ENCODE measurements at places on chromosomes 4 and X. TPM values are rescaled to one million over a fixed set of nuclear protein-coding genes. Genes with fewer than 3 reads are reported as not detected.

The LANCL3 gene
- not detected for total RNA-seq

The ADH1A gene
- total RNA-seq: not detected

The ZCCHC18 gene
- not detected for total RNA-seq

The CHIC1 gene
- 5.6 TPM for total RNA-seq

The TMEM150C gene
- 1.4 TPM for total RNA-seq

The MUC7 gene
- not detected for total RNA-seq

The ODAPH gene
- not detected for total RNA-seq

The ZNF630 gene
- total RNA-seq: 0.27 TPM

The FAM236B gene
- not detected for total RNA-seq

The MBNL3 gene
- total RNA-seq: not detected

The ADAMTS3 gene
- total RNA-seq: not detected

The HPGD gene
- total RNA-seq: 67.5 TPM

The CHRDL1 gene
- not detected for total RNA-seq

The F11 gene
- total RNA-seq: not detected

The SLC4A4 gene
- 1.8 TPM for total RNA-seq

The MAGEA2 gene
- 0.27 TPM for total RNA-seq

The PLAC1 gene
- 0.71 TPM for total RNA-seq

The SLITRK2 gene
- not detected for total RNA-seq

The CCSER1 gene
- not detected for total RNA-seq

The H2BW1 gene
- total RNA-seq: not detected

The SHROOM3 gene
- 12.5 TPM for total RNA-seq

The SOD3 gene
- total RNA-seq: not detected

The CSAG2 gene
- total RNA-seq: not detected

The ANXA10 gene
- 2.7 TPM for total RNA-seq

The KCND1 gene
- 0.96 TPM for total RNA-seq

The RRH gene
- total RNA-seq: not detected

The ADH4 gene
- total RNA-seq: not detected

The MCF2 gene
- 0.07 TPM for total RNA-seq

The PQBP1 gene
- total RNA-seq: 105 TPM

The ZFP92 gene
- total RNA-seq: 0.72 TPM

The ESX1 gene
- 0.10 TPM for total RNA-seq

The NXF2B gene
- total RNA-seq: not detected

The HSFX4 gene
- not detected for total RNA-seq

The DMD gene
- total RNA-seq: not detected

The FGF2 gene
- total RNA-seq: 57.2 TPM

The SLC9B1 gene
- not detected for total RNA-seq

The ERVMER34-1 gene
- total RNA-seq: 0.49 TPM

The EXOC1L gene
- total RNA-seq: not detected

The SHOX gene
- total RNA-seq: not detected

The PPARGC1A gene
- 0.10 TPM for total RNA-seq

The LONRF3 gene
- total RNA-seq: 3.3 TPM

The APBB2 gene
- total RNA-seq: 8.0 TPM

The PAGE5 gene
- total RNA-seq: not detected

The FAT4 gene
- total RNA-seq: 2.0 TPM

The TRPC3 gene
- total RNA-seq: 0.12 TPM

The MTTP gene
- total RNA-seq: not detected

Data from A549 treated with Mapracorat at 1 μM for 4 hours (cell line).